ENCODE measurements at places on chromosomes 12 and 14. TPM values are rescaled to one million over a fixed set of nuclear protein-coding genes. Genes with fewer than 3 reads are reported as not detected.

DNA sequence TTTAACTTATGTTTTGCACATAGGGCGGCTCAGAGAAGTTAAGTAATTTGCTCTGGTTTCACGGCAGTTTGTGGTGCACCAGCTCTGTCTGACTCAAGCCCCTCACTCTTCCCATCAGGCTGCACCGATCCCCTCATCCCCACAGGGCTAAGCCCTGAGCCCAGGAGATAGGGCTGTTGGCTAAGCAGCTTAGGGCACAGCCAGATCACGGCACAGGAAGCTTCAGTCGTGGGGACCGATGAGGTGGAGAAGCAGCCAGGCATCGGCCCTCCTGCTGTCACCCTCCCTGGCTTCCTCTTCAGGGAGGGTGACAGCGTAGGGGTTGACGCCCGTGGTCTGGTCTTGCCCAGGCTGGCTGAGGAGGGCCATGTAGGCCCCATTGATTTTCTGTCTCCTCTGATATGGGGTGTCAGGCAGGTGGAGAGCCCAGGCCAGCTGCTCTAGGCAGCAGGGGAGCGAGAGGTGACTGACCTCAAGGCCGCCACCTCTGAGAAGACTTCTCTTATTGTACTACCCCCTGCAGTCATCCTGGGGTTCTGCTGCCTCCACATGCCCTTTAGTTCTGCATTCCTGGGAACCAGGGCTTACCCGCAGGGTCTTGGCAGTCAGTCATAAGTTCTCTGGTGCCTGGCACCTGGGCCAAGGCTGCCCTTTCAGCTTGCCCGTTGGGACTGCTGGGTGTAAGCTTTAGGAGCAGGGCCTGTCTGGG, 166.4 kb downstream of the TSPAN9 start:
- no peaks in the 10 kb centered on the region for H3K4me1 ChIP-seq
- no peak overlapping the region for H3K4me3 ChIP-seq
- H3K27ac ChIP-seq, result no peak overlapping the region

GRCh38 chr14:77088219-77088618, 9.8 kb upstream of the CIPC start:
- DNase-seq, result peak; percentile 100
- H3K27me3 ChIP-seq, result no peaks in the 10 kb centered on the region
- peak overlapping the region; percentile 3 for H3K4me3 ChIP-seq
- no peaks in the 10 kb centered on the region for H3K36me3 ChIP-seq
- peak overlapping the region; percentile 81 for H3K27ac ChIP-seq
- H3K4me1 ChIP-seq, result peaks cover 19% of the 10 kb centered on the region

GRCh38 chr12:27528788-27529187, 4.8 kb downstream of the PPFIBP1 start:
- H3K27ac ChIP-seq, result no peak overlapping the region
- no peaks in the 10 kb centered on the region for H3K36me3 ChIP-seq
- peaks cover 17% of the 10 kb centered on the region for H3K4me1 ChIP-seq
- DNase-seq, result no peak

- H3K36me3 ChIP-seq, result no peaks in the 10 kb centered on the region
- DNase-seq, result no peak
- H3K27ac ChIP-seq, result no peak overlapping the region
- H3K4me1 ChIP-seq, result peaks cover 6% of the 10 kb centered on the region
- H3K4me3 ChIP-seq, result no peak overlapping the region
Measured at GRCh38 chr12:108820707-108821406, 36.5 kb downstream of the SSH1 start.

GRCh38 chr14:44490966-44491365, 16.1 kb downstream of the FSCB start:
- no peak overlapping the region for H3K4me3 ChIP-seq
- no peaks in the 10 kb centered on the region for H3K27me3 ChIP-seq
- no peak overlapping the region for H3K27ac ChIP-seq

DNA sequence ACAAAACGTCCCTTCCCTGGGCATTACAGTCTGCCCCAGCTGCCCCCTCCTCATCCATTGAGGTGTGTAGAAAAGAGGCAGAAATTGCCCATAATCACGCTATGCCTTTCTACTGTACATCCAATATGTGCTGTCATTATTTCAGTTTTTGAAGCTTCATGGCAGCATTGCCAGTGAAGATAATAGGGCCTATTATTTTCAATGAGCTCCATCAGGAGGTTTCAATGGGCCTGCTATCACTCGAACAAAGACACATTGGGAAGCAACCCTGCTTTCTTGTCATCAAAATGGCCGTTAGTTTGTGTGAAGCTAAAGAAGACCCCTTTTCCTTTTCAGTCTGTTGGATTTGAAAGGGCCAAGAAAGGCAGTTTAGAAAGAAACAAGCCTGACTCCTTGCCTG, 653.8 kb downstream of the NOVA1 start:
- H3K4me3 ChIP-seq, result no peak overlapping the region
- H3K36me3 ChIP-seq, result no peaks in the 10 kb centered on the region
- H3K27ac ChIP-seq, result no peak overlapping the region
- no peak for DNase-seq
- H3K27me3 ChIP-seq, result no peaks in the 10 kb centered on the region

DNA sequence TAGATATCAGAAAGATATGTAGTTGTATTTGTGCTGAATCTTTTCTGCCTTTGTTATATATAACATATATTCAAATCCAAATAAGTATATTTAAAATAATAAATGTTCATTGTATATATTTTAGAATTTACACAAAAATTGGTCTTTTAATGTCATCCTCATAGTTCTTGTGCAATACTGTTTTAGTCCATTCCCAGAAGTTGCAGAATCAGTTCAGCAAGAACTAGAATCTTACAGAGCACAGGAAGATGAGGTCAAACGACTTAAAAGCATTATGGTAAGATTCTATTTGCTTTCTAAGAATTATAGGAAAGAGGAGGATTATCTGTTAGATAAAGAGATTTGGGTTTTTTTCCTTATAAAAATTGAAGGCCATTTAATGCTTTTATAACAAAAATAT, 51.0 kb downstream of the SCFD1 start:
- H3K27me3 ChIP-seq, result no peaks in the 10 kb centered on the region
- H3K27ac ChIP-seq, result no peak overlapping the region
- peaks cover 5% of the 10 kb centered on the region for H3K36me3 ChIP-seq
- no peaks in the 10 kb centered on the region for H3K4me1 ChIP-seq

The ADAM21 gene
- total RNA-seq, result not detected

The KRT75 gene
- not detected for total RNA-seq

Measured in GM23338 (cell line).